ENCODE measurements at places on chromosomes 12 and 14.

DNA sequence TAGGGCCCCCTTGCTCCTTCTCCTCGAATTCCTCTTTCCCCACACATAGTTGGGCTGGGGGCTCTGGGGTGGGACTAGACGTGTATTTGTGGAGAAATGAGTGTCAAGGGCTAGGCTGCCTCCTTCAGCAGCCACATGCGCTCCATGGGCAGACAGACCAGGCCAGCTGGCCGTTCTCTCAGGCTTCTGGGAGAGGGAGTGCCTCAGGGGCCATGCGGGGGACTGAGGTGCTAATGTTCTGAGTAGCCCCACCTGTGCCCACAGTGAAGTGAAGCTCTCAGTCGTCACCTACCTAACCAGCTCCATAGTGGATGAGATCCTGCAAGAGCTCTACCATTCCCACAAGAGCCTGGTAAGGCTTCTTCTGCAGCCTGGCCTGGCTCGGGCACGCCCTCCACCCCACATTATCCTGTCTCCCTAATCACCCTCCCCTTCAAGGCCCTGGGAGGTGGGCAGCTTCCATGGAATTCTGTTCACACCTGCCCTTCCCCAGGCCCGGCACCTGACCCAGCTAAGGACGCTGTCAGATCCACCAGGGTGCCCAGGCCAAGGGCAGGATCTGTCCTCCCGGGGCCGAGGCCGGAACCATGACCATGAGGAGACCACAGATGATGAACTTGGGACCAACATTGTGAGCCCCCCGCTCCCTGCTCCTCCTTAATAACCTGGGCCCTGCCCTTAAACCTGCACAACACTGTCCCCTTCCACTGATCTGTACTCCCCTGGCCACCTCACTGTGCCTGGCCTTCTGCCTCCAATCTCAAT, 9.0 kb upstream of the CPNE6 start:
- DNase-seq = no peak

- DNase-seq = no peak
Measured at GRCh38 chr14:45083617-45083975, 320 bp upstream of the PRPF39 start.

- DNase-seq = no peak
Measured at GRCh38 chr14:95478309-95478708, 38.1 kb downstream of the SYNE3 start.

DNA sequence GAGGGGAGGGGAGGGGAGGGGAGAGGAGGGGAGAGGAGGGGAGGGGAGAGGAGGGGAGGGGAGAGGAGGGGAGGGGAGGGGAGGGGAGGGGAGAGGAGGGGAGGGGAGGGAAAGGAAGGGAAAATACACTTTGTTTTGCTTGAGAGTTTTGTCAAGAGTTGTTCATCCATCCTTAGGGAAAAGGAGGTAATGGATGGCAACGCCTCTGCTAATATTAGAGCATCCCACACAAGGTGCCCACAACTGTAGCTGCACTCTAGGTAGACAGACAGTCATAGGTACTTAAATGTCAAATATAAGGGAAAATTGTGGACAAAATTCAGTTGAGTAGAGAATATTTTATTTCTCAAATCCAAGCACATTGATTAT, 2.5 kb upstream of the SSH1 start:
- no peak for DNase-seq

GRCh38 chr12:76030341-76031080, 1.1 kb downstream of the PHLDA1 start:
- DNase-seq = peak; percentile 75

DNA sequence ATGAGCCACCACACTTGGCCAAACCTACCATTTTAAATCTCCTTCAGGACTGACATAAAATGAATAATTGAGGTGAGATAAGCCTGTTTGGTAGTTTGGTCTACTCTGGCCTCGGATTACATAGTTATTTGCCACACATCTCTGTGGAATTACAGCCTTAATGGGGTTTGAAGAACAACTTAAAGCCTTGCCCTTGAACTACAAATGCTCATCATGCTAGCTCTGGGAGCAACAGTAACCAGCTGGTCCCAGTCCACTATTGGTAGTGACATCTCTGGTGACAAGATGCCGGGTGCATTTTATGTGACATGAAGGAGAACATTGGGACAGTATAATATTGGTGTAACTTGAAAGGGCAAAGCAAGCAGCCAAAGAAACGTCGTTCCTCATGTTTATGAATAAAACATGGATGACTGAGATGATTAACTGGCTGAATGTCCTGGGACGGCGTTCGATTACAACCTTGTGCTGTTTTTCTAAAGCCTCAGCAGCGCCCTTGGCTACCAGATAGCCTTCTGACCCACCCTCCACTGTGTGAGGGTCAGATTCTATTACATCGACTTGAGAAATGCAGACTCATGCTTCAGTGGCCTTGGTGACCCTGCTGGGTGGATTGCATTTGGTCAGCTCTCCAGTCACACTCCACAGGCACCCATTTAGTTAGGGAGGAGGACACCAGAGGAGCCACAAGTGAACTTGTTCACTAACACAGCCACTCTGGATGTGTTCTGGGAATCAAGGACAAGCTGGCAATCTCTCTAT, 41.5 kb downstream of the BEST3 start:
- DNase-seq = no peak

- DNase-seq = no peak
Measured at GRCh38 chr14:79369359-79370332, 841.7 kb downstream of the DIO2 start.

DNA sequence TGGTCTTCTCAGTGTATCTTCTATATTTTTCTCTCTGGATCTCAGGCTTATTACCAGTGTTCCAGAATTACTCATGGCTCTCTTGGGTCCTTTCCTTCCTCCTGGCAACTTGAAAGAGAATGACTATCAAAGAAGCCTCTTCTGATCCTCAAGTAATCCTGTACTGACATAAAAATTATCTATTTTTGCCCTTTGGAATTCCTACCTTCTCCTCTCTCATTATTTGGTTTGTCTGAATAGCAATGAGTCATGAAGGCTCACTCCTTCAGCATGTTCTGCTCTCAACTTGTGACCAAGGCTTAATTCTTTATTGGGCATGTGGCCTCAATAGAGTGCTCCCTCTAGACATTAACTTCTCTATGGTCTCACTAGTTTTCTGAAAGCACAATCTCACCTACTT, 553.6 kb upstream of the ATP2B1 start:
- DNase-seq = no peak

GRCh38 chr14:85041618-85042017, 488.3 kb upstream of the FLRT2 start:
- no peak for DNase-seq

GRCh38 chr12:77122236-77122635, 56.9 kb upstream of the E2F7 start:
- DNase-seq = no peak

- DNase-seq = no peak
Measured at GRCh38 chr14:22460461-22461195, 128.4 kb downstream of the DAD1 start.

- no peak for DNase-seq
Measured at GRCh38 chr12:1429980-1430379, 164.4 kb downstream of the FBXL14 start.

GRCh38 chr14:91839749-91840148, 27.6 kb downstream of the TC2N start:
- no peak for DNase-seq

- no peak for DNase-seq
Measured at GRCh38 chr12:81224626-81225025, 146.7 kb downstream of the ACSS3 start.

DNA sequence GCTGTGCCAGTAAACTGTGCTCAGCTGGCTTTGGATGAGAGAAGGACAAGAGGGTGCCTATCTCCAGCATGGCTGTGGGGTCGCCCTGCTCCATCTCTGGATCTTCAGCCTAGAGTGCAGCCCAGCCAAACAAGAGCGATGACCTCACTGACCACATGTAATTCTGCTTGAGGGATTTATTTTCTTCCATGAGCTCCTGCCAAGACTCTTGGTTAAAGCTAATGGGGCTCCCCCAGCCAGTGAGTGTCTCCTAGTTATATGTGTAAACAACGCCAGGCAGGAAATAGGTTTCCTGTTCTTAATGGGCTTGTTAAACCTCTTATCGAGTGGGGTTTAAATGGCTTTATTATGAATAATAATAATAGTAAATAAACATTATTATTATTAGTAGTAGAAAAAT, 397.2 kb downstream of the NRXN3 start:
- no peak for DNase-seq

- DNase-seq = no peak
Measured at GRCh38 chr12:101855364-101855884, 22.0 kb upstream of the DRAM1 start.

GRCh38 chr12:34598851-34599529, 576.7 kb downstream of the ALG10 start:
- no peak for DNase-seq

DNA sequence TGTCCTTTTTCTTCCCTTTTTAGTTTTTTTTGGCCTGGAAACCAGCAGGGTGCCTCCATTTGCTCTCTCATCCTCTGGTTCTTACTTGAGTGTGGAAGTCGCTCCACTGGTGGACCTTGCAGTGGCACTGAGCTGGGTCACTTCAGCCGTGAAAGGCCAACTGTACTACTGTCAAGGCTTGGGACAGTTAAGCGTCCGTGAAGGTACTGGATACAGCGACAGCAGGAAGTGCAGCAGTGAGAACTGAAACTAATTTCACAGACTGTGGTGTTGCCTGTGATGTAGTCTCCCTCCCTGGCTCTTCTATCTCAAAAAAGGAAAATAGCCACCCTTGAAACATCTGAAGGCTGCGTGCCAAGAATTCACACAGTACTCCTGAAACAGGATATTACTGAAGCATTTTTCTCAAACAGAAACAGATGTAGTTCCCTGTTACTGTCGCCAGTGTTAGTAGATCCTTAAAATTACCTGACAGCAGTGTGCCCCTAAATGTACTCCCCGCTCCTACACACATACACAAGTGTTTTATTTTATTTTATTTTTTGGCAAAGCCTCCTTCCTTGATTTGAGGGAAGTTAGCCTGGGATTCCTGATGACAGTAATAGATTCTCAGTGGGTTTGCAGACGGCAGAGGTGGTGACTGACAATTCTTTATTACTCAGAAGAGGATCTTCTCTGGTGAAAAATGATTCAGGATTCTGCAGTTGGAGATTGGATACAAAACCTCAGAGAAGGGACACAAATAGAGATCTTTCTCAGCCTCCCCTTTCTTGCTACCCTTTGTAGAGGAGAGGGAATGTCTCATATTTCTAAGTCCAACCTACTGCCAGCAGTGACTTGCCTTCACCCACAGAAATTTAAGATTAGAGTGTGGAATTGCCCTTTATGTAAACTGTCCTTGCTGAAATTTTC, 4.4 kb downstream of the SUSD6 start:
- DNase-seq = peak; percentile 61

DNA sequence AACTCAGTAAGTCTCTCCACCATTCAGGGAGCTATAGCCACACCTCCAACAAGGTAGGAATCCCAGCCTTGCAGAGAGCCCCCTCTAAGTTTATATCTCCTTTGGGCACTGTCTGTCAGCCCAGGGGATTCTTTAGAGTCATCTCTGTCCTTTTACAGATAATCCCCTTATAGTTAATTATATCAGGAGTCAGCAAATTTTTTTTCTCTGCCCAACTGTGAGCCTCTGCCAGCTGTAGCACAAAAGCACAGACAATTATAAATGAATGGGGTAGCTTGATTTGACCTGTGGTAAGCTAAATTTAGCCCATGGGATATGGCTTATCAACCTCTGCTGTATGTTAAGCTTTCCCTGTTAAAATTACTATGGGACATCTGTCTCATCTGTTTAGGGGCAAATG, 8.3 kb downstream of the CEP128 start:
- DNase-seq = no peak

DNA sequence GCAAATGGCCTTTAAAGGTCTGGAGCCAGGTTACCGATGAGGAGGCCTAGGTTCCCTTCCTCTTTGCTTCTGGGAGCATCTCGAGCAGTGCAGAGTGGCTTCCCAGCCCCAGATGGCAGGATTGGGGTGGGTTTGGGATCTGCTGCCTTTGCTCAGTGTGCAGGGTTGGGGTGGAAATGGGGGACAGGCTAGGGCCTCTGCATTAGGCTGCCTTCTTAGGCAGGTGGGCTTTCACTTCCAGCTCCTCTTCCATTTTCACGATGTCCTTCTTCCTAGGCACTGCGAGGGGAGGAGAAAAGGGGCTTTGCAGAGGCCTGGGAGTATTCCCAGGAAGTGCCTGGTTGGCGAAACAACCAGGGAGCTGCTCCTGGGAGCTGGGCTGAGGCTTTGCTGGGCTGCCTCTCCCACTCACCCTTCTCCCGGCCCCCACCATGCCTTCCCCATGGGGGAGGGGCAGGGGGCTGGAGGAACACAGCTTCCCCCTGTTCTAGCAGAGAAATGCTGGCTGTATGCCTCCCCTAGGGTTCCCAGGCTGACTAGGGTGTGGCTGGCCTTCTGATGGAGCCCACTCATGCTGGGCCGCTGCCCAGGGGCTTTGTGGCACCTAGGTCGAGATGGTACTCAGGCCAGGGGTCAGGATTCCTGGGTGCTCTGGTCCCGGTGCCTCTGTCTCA, 2.4 kb downstream of the NR4A1 start:
- no peak for DNase-seq

GRCh38 chr14:38761033-38761432, 342.0 kb downstream of the SEC23A start:
- no peak for DNase-seq

DNA sequence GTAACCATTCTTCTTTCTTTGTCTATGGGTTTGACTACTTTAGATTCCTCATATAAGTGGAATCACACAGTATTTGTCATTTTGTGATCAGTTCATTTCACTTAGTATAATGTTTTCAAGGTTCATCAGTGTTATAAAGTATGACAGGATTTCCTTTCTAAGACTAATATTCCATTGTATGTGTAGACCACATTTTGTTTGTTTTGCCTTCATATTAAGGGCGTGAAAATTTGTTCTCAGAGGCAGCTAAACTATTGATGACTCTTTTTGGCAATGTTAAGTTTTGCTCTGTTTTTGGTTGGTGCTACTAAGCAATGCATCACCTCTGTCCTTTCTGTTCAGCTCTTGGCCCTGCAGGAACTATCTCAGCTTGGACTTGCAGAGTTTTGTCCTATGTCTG, 1.7 kb upstream of the KLRG1 start:
- DNase-seq = no peak

- peak; percentile 36 for DNase-seq
Measured at GRCh38 chr14:92108345-92109254, 2.2 kb upstream of the ATXN3 start.

GRCh38 chr12:2236506-2237294, 183.9 kb downstream of the CACNA1C start:
- DNase-seq = no peak

DNA sequence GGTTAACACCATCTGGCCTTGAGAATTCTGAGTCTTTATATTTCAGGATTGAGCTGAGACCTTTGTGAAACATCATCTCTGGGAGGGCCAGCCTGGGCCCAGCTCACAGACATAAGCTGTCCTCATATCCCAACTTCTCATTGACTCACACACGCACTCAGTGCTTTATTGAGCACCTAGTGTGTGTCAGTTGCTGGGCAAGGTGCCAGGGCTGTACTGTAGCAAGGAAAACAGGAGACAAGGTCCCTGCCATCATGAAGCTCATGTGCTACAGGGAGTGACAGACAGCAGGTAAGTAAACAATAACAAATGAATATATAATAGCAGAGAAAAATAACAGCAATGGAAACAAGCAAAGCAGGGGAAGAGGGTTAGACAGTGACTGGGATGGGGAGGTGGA, 30.5 kb upstream of the CCDC63 start:
- no peak for DNase-seq

GRCh38 chr12:50256761-50257160, 26.6 kb downstream of the LIMA1 start:
- no peak for DNase-seq
